ENCODE measurements at places on chromosomes 2 and 18. TPM values are rescaled to one million over a fixed set of nuclear protein-coding genes. Genes with fewer than 3 reads are reported as not detected.

PDCD1 gene
- total RNA-seq: not detected

ATOH8 gene
- not detected for total RNA-seq

SULT1C4 gene
- total RNA-seq: 5.1 TPM

SEPTIN10 gene
- 83.7 TPM for total RNA-seq

LIPG gene
- 87.5 TPM for total RNA-seq

NAT8 gene
- not detected for total RNA-seq

ALPG gene
- total RNA-seq: 2.5 TPM

SUCLG1 gene
- total RNA-seq: 155 TPM

WIPF1 gene
- total RNA-seq: 5.1 TPM

GALNT3 gene
- 17.2 TPM for total RNA-seq

REG1B gene
- not detected for total RNA-seq

CABYR gene
- total RNA-seq: 4.4 TPM

GPR35 gene
- 21.3 TPM for total RNA-seq

OTOF gene
- 0.09 TPM for total RNA-seq

COLEC12 gene
- 0.44 TPM for total RNA-seq

FBLN7 gene
- 0.39 TPM for total RNA-seq

LIMS1 gene
- total RNA-seq: 67.2 TPM

PLEK gene
- total RNA-seq: not detected

EML6 gene
- total RNA-seq: 9.7 TPM

RAPGEF4 gene
- total RNA-seq: 0.98 TPM

UGT1A5 gene
- total RNA-seq: 1.2 TPM

SKA1 gene
- 32.4 TPM for total RNA-seq

SCN7A gene
- total RNA-seq: 0.23 TPM

ARMC9 gene
- total RNA-seq: 3.3 TPM

RAB6C gene
- total RNA-seq: not detected

PRR30 gene
- not detected for total RNA-seq

CYP27A1 gene
- 26.8 TPM for total RNA-seq

STAT4 gene
- total RNA-seq: 0.48 TPM

SEH1L gene
- 118 TPM for total RNA-seq

C1QL2 gene
- not detected for total RNA-seq

C2orf15 gene
- 11.3 TPM for total RNA-seq

RTP5 gene
- total RNA-seq: not detected

CHAC2 gene
- 4.6 TPM for total RNA-seq

IL1A gene
- not detected for total RNA-seq

MDH1B gene
- total RNA-seq: 0.34 TPM

CLEC4F gene
- total RNA-seq: not detected

ECEL1 gene
- 8.9 TPM for total RNA-seq

MXD1 gene
- 9.5 TPM for total RNA-seq

KCNIP3 gene
- total RNA-seq: not detected

DHRS9 gene
- not detected for total RNA-seq

DYSF gene
- 1.7 TPM for total RNA-seq

SPATA3 gene
- not detected for total RNA-seq

TUBA4B gene
- total RNA-seq: not detected

PRKD3 gene
- total RNA-seq: 40.2 TPM

POLR1A gene
- total RNA-seq: 79.5 TPM

CAVIN2 gene
- total RNA-seq: not detected

FHOD3 gene
- not detected for total RNA-seq

ESPNL gene
- not detected for total RNA-seq

COL3A1 gene
- 29.2 TPM for total RNA-seq

FLACC1 gene
- 0.91 TPM for total RNA-seq

MC5R gene
- not detected for total RNA-seq

MYCN gene
- total RNA-seq: 46.6 TPM

DOK6 gene
- not detected for total RNA-seq

SP100 gene
- total RNA-seq: 7.8 TPM

RUFY4 gene
- not detected for total RNA-seq

TRIM54 gene
- 0.25 TPM for total RNA-seq

HOXD9 gene
- not detected for total RNA-seq

BZW1 gene
- 325 TPM for total RNA-seq

PTPN4 gene
- total RNA-seq: 46.8 TPM

DNAH6 gene
- 0.70 TPM for total RNA-seq
